ENCODE measurements at places on chromosomes 2 and 18. TPM values are rescaled to one million over a fixed set of nuclear protein-coding genes. Genes with fewer than 3 reads are reported as not detected.

GRCh38 chr2:221915926-221916325, 343.8 kb upstream of the EPHA4 start:
- no peak for DNase-seq

GRCh38 chr2:75465317-75465984, 95.3 kb downstream of the EVA1A start:
- DNase-seq = peak; percentile 22

MGAT4A gene
- 0.79 TPM for polyA plus RNA-seq

CGREF1 gene
- polyA plus RNA-seq = 4.5 TPM

DNA sequence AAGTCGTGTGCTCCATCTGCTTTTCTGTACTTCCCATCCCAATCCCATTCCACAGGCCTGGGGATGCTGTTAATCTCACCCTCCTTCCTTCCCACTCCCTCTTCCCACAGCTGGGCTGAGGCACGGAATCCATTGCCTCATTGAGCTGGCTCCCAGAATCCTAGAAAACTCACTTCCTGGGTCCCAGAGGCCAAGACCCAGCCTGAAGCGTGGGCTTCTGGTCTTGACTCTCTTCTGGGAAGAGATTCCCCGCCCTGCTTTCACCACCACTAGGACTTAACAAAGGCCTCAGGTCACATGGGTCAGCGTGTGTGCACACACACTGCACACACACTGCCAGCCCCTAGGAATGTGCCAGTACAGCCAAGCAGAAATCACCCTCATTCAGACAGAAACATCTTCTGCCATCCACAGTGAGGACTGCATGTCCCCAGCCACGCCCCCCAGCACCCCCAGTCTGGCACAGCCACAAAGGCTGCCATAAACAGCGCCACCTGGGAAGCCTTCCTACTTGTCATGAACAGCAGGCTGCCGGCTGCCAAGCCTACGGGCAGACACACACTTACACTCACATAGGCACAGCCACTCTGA, 165.8 kb downstream of the TNS1 start:
- no peak for DNase-seq

C2orf80 gene
- polyA plus RNA-seq = not detected

DNA sequence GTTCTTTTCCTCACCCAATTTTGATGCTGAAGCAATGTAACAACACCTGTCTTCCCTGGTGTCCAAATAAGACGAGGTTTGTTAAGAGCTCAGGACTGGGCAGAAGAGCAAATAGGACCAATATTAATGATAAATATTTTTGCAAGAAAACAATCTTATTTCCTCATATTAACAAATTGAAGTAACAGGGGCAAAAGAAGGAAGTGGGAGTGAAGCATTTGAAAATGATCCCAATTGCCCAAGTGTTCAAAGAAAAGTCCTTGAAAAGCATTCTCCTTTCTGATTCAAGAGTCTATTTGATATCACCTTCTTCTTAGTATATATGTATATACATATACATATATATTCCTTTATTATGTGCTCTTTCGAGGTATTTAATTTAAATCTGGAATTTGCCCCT, 418.8 kb downstream of the ARHGAP15 start:
- no peak for DNase-seq

- DNase-seq = no peak
These were observed 176.8 kb upstream of the TRIB2 start for GRCh38 chr2:12539776-12540562.

DNA sequence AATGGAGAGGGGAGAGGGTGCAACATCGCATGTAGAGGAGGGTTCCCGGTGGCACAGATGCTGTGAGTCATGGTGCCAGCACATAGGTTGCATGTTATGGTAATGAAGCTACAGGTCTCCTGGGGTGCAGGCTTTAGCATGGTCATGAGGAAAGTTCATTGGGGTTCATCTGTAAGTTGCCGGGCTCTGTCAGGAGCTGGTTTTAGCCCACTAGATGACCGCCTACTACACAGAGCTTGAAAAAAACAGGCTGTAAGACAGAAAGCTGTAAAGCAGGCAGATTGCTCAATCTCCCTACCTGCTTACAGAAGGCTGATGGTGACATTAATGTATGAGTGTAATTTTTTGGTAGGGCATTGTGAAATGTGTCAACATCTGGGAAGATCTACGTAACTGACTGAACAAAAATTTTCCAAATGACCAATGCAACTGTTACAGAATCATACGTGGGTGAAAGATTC, 23.9 kb downstream of the DYSF start:
- DNase-seq = peak; percentile 56

GRCh38 chr2:233124421-233125080, 64.4 kb downstream of the INPP5D start:
- DNase-seq = no peak

GBX2 gene
- not detected for polyA plus RNA-seq

SPP2 gene
- polyA plus RNA-seq = not detected

DNA sequence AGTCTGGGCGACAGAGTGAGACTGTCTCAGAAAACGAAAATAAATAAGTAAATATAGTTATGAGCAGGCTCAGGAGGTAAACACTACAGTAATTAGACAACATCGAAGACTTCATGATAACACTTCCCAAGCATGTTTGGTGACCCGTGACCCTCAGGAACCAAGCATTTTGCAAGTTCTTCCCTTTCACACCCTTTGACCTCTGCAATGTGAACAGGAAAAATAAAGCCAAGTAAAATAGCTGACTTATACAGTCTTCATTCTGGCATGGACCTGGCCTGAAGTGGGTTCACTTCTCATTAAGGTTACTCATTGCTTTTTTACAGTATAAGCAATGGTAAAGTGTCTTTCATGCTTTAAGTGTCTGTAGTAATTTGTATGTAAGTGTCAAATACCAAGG, 15.3 kb upstream of the TGIF1 start:
- no peak for DNase-seq

- peak; percentile 75 for DNase-seq
These were observed 73.5 kb downstream of the CCBE1 start for GRCh38 chr18:59623456-59624368.

DNA sequence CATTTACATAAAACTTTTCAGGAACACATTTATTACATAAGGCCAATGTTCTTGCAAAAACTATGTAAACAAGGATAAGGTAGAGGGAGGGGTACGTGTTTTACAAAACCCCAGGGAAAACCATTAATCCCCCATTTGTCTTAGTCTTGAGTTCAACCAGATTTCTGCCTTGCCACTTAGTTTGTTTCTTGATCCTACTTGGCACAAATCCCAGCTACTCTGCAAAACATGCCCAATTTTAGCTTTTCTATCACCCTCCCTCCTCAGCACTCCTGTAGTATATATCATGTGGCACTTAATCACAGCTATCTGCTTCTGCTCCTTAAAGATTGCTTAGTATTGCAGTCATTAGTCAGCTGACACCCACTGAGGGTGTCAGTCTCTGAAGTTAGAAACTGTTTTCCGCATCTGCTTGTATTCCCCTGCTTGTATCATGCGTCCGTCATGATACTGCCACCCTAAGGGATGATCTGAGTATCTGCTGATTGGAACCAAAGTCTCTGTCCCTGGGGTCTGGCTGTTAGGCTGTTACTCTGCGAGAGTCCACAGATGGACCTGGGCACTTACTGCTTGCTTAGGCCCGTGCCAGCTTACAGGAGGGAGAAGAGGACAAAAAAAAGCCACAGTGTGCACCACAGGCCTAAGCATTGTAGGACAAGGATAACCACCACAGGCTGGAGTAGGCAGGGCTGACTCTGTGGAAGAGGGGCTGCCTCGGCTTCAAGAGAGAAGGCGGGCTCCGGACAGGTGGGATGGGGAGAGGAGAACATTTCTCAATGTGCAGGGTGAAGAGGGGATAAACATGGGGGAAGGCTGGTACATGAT, 82.2 kb downstream of the EPAS1 start:
- no peak for DNase-seq

DNA sequence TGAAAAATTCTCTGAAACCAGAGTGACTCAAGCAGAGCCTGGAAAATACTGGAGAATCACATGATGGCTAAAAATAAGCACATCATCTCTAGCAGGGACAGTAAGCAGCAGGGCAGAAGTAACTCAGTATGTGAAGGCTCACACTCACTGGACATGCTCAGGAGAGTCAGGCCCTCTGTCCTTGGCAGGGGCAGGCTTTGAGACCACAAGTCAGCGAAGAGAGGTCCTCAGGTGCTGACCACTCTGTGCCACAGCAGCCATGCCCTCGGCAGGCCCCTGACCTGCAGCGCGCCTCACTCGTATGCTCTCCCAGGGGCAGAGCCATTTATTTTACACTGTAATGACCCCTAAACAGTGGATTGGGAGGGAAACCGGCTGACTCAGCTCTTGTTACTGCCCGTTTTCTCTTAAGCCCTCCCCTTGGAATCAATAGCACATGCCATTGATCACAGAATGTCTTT, 76.8 kb downstream of the MAPRE2 start:
- DNase-seq = no peak

DNA sequence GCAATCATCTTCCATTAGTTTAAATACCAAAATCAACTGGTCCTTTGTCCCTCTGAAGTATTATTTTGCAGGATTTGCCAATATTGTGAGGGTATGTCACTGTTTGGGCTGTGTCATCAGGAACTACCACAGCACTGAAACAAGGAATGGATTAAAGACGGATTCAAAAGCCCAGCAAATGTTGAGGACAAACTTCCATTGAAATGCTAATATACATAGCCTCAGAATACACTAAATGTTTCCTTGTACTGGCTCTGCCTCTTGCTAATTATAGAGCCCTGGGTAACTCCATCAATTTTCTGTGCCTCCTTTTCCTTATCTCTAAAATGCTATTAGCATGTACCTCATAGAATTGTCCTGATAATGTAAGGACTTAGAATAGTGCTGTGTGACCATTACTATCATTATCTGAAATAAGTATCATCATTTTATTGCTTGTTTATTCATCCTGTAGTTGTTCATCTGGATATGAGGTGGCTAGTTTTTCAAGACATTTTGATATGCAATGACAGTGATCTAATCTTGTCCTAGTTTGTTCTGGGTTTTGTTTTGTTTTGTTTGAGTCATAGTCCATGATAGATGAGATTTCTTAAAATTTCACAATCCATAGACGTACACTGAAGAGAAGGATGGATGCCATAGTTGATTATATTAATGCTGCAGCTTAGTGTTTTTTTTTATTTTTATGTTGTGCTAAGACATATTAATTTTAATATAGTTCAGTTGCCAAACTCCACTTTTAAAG, 333.4 kb upstream of the KCNH7 start:
- DNase-seq = peak; percentile 48

GRCh38 chr2:100146657-100146960, 4.2 kb upstream of the AFF3 start:
- DNase-seq = no peak

GRCh38 chr18:36066001-36066400, 1.4 kb downstream of the RPRD1A start:
- no peak for DNase-seq

GRCh38 chr18:69944436-69944835, 3.2 kb downstream of the CD226 start:
- DNase-seq = no peak

DNA sequence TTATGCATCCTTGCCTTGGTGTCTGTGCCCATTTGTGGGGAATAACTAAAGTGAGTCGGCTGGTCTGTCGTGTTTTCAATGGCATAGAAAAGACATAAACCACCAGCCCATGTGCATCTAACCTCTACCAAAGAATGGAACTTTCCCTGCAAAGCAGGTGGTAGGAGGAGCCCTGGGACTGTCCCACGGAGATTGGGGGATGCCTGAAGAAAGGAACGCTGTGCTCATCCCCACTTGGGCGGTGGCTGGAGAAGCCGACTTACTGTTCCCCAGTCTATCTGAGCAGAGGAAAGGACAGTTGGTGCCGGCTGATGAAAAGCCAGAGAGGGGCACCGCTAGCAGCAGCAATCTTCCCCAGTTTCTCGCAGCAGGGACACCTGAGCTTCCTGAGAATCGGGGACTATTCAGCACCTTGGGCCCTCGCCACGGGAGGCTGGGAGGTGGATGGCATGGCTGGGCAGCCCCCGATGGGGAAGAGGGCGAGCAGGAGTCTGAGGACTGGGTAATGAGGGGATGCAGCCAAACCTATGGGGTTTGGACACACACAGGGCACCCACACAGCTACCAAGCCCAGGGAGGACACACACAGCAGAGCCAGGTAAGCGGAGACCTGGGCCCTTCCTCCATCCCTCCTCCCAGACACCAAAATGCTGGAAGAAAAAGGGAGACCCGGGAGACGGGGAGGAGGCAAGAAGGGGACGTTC, 53.7 kb upstream of the AGAP1 start:
- no peak for DNase-seq

BCL11A gene
- polyA plus RNA-seq = 2.7 TPM

GRCh38 chr2:24920098-24920808, at the start of gene ADCY3:
TSS of gene ADCY3 (minus strand) at chr2:24920237. CDS start at chr2:24918987, 1,250 bp downstream.
- peak; percentile 23 for DNase-seq

- no peak for DNase-seq
These were observed 1027.7 kb downstream of the TMEM182 start for GRCh38 chr2:103789381-103790095.

COL4A3 gene
- not detected for polyA plus RNA-seq

- no peak for DNase-seq
These were observed 194.8 kb downstream of the ZEB2 start for GRCh38 chr2:144325086-144325485.

DNA sequence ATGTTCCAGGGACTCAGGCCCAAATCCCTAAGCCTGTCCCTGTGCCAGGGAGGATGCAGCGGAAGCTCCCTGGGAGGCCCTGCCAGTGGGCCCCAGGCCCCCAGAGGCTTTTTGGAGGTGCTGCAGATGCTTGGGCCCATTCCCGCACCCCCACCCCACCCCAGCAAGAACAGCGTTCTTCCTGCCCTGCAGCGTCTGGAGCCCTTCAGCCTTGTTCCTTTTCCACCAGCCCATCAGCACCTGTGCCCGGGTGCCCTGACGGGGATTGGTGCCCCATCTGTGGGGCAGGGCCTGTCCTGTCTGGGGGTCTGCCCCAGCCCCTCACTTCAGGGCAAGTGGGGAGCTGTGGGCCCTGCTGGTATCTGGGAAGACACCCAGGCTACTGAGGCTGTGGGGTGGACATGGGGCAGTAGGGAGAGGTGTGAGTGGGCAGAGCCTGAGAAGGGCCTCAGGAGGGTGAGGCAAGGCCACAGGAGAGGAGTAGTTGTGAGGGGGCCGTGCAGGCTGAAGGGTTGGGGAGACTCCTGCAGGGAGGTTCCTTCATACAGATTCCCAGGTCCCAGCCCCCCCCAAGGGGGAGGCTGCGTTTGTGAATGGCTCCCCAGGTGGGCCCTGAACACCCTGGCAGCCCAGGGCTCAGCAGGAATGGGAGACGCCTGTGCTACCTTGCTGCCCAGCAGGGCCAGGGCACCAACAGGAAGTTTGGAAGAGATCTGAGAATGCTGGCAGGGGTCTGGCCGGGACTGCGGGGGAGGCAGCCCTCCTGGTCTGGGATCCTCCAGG, 2.4 kb downstream of the RNPEPL1 start:
- DNase-seq = no peak

ANO7 gene
- 1.5 TPM for polyA plus RNA-seq

- no peak for DNase-seq
These were observed 45.3 kb upstream of the STAT1 start for GRCh38 chr2:191059308-191059707.

RIT2 gene
- polyA plus RNA-seq = not detected

DNA sequence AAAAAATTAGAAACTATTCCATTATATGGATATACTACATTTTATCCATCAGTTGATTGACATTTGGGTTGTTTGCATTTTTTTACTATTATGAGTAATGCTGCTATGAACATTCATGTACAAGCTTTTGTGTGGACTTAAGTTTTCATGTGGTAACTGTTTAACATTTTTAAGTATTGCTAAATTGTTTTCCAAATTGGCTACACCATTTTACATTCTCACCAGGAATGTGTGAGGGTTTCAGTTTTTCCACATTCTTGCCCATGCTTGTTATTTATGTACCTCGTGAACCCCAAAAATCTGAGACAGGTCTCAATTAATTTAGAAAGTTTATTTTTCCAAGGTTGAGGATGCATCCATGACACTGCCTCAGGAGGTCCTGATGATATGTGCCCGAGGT, 3.1 kb upstream of the TXNL4A start:
- no peak for DNase-seq

- peak; percentile 81 for DNase-seq
These were observed 133.1 kb downstream of the NEDD4L start for GRCh38 chr18:58177004-58177717.

Data from mammary epithelial cell (primary cell).